ENCODE measurements at places on chromosomes 1 and 21. TPM values are rescaled to one million over a fixed set of nuclear protein-coding genes. Genes with fewer than 3 reads are reported as not detected.

The SLAMF9 gene
- total RNA-seq, result not detected

The ADORA1 gene
- 16.4 TPM for total RNA-seq

The LCE3E gene
- total RNA-seq, result not detected

The C1orf141 gene
- total RNA-seq, result not detected

The THRAP3 gene
- 59.0 TPM for total RNA-seq

The GPR153 gene
- 4.8 TPM for total RNA-seq

The TENT5C gene
- total RNA-seq, result 14.9 TPM

The TNFRSF18 gene
- not detected for total RNA-seq

The TTC39A gene
- total RNA-seq, result 25.7 TPM

The NOTCH2 gene
- 16.1 TPM for total RNA-seq

- peak; percentile 10 for DNase-seq
Measured at GRCh38 chr1:228342627-228343190, 63.9 kb downstream of the TRIM11 start.

DNA sequence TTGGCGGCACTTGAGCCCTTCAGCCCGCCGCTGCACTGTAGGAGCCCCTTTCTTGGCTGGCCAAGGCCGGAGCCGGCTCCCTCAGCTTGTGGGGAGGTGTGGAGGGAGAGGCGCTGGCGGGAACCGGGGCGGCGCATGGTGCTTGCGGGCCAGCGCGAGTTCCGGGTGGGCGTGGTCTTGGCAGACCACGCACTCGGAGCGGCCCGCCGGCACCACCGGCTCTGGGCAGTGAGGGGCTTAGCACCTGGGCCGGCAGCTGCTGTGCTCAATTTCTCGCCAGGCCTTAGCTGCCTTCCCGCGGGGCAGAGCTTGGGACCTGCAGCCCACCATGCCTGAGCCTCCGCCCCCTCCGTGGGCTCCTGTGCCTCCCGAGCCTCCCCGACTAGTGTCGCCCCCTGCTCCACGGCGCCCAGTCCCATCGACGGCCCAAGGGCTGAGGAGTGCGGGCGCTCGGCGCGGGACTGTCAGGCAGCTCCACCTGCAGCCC, 673.7 kb upstream of the BRINP3 start:
- DNase-seq, result peak; percentile 9

GRCh38 chr1:48039088-48040054, 42.2 kb upstream of the TRABD2B start:
- DNase-seq, result no peak

- DNase-seq, result no peak
Measured at GRCh38 chr21:45894906-45895777, 86.4 kb upstream of the COL6A1 start.

DNA sequence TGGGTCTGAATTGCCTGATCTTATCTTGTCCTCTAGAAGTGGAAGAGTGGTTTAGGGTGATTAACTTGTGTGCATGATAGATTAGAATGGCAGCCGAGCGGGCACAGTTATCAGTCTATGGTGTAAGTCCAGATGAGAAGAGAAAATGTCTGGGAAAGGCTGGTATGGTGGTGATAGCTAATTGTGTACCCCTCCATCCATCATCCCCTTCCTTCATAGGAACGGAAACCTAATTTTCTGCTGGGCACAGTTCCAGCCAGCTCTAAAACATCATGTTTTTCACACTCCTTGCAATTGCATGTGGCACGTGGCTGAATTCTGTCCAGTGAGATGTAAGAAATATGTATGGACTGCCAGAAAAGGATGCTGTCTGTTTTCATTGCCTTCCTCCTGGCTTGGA, 40.9 kb upstream of the ZP4 start:
- no peak for DNase-seq

GRCh38 chr1:156336242-156336641, 1.9 kb downstream of the CCT3 start:
- no peak for DNase-seq

DNA sequence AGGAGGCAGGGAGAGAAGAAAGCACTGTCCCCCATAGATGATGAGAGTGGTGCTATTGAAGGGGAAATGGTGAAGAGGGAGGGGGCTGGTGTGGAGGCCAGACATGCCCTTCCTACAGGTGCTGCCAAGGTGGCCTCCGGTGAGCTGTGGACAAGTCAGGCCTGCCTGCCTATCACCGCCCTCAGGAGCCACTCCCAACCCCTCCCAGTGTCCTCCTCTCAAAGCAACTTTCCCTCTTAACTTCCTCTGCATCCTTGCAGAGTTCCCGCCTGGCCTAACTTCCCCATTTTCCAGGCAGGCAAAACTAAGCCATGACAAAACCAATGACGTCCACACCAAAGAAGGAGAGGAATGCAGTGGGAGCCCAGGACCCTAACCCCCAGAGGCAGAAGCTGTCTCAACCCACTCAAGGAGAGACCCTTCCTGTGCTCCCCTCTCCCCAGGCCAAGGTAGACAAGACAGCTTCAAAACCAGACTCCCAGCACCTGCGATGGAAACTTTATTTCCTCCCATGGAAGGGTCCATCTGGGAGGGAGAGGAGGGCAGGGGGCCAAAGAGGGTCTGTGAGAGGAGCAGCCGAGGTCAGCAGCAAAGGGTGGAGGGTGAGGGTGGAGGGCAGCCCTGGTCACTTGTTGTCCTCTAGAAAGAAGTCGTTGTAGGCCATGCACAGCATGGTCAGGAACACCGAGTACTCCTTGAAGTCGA, 1.0 kb upstream of the S100A6 start:
- DNase-seq, result no peak

GRCh38 chr1:11204396-11205190, 15.4 kb downstream of the ANGPTL7 start:
- no peak for DNase-seq

DNA sequence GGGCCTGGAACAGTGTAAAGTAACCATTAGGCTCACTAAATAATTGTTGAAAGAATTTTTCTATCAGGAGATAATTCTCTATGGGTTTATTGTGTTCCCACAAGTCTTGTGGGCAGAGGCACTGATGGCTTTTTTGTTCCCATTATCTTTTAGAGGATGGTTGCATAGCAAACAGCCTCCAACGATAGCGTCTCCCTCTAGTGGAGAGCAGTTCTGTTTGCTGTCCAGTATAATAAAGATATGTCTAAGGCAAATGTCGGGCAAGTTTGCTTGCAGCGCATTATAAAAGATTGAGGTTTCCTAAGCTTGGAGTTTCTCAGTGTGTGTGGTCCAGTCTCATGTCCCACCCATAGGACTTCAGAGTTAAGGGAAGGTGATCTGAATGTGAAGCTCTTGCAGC, 1.3 kb upstream of the SLC6A17 start:
- no peak for DNase-seq

GRCh38 chr1:151847867-151848596, 5.5 kb downstream of the THEM5 start:
- no peak for DNase-seq

DNA sequence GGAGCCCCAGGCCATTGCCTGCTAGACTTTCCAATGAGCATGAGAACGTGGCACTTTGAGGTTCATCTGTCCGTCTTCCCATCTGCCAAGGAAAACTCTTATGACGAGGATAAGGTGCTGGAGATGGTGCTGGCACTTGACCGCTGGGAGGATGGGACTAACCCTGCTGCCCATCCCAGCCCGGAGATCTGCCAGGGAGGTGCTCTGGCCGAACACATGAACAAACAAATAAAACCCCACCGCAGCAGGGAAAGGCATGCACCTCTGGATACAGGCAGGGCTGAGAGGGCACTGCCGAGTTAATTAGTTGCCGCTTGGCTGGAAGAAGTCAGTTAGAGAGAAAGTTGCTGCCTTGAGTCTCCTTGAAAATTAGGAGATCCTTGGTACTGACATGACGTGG, 308.4 kb downstream of the AJAP1 start:
- DNase-seq, result no peak

DNA sequence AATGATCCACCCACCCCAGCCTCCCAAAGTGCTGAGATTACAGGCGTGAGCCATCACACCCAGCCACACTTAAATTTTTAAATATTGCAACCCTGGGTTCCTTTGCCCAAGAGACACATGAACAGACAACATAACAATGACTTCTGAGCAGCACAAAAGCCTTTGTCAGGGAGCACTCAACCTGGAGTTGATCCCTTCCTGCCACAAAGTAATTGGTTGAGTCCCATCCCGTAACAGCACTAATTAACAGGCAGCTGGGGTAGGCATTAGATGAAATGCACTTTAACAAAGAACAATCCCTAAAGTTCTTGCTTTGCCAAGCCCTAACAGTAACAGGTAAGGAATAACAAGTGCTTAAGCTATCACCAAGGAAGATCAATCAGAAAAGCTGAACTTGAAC, 5.9 kb upstream of the BCAR3 start:
- no peak for DNase-seq

GRCh38 chr1:112998592-112999235, 42.7 kb upstream of the SLC16A1 start:
- DNase-seq, result peak; percentile 45

DNA sequence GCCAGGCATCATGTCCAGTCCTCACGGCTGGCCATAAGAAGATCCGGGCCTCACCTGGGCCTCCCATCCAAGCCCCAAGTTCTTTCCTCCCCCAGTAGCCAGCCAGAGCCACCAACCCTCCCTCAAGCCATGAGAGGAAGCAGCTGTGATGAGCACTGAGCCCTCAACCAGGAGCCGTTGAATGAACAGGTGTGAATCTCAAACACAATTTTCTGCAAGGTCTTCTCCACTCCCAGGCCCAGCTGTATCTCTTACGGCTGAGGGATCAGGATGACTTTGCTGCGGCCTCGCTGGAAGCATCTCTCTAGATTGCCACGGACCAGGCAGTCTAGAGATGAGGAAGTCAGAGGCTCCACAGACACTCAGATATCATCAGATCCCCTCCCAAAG, 9.8 kb upstream of the CLDN14 start:
- no peak for DNase-seq

Measured in left ventricle myocardium inferior (tissue), 1 donor.